Mucosa of gallbladder (tissue), 1 donor: ENCODE measurements at places on chromosomes 4 and X. TPM values are rescaled to one million over a fixed set of nuclear protein-coding genes. Genes with fewer than 3 reads are reported as not detected.

The ZNF718 gene
- 11.6 TPM for total RNA-seq

The TMEM31 gene
- not detected for total RNA-seq

The FBXL5 gene
- total RNA-seq: 93.5 TPM

The PASD1 gene
- total RNA-seq: not detected

The STIM2 gene
- total RNA-seq: 54.0 TPM

The FRMPD3 gene
- 0.17 TPM for total RNA-seq

The RHOXF2B gene
- total RNA-seq: not detected
